Stimulated activated CD8-positive, alpha-beta memory T cell treated with anti-CD3 and anti-CD28 coated beads, Interleukin-7, amount 100 ng/mL, for 1 hour (primary cell): ENCODE measurements at places on chromosomes 7 and 10.

DNA sequence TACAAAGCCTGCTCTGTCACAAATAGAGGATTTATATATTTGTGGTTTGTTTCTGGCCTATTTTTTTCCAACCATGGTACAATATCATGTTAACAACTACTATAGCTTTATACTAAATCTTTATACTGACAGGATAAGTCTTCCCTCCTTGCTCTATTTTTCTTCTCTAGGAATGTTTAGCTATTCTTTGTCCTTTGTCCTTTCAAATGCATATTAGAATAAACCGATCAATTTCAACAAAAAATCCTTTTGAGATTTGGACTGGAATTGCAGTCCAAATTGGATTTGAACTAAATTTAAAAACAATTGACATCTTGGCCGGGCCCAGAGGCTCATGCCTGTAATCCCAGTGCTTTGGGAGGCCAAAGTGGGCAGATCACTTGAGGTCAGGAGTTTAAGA lies 39.2 kb upstream of the CTTNBP2 start:
- no peak for DNase-seq

DNA sequence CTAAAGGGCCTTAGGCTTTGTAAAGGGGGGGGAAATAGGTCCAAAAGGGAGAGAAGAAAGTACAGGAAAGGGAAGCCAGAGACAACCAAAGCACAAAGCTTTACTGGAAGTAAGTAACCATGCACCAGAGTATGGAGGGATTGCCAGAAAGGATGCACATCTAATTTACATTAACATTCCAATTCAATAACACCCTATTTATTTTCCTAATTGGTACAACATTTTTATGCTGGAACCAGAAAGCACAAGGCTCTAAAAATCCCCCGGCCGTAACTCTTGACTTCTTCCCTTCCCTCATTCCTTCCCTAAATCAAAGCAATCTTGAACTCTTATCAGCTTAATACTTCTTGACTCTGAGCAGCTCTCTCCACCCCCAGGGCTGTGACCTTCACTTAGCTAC lies 400.0 kb upstream of the CELF2 start:
- no peak for DNase-seq

- no peak for DNase-seq
Measured at GRCh38 chr7:151346470-151346769, 4.8 kb downstream of the NUB1 start.

GRCh38 chr7:84264396-84264795 lies 69.8 kb upstream of the SEMA3A start:
- no peak for DNase-seq

- no peak for DNase-seq
Measured at GRCh38 chr7:127910670-127911069, 120.6 kb downstream of the LRRC4 start.

DNA sequence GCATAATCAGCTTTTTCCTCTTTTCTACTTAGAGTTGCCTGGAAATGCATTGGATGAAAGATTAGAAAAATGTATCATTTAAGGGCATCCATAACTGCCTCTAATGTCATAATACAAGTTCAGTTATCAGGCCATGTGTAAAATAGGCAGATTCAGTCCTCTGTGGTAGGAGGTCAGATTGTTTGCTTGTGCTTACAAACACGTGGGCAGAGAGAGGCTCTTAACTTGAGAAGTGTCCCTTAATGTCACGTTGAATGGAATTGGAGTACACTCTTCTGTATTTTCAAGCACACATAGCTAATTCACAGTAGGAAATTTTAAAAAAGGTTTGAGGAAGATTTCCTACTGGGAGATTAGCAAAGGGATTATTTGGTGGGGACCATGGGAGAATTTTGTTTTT lies 359.8 kb upstream of the MTPN start:
- DNase-seq, result no peak

DNA sequence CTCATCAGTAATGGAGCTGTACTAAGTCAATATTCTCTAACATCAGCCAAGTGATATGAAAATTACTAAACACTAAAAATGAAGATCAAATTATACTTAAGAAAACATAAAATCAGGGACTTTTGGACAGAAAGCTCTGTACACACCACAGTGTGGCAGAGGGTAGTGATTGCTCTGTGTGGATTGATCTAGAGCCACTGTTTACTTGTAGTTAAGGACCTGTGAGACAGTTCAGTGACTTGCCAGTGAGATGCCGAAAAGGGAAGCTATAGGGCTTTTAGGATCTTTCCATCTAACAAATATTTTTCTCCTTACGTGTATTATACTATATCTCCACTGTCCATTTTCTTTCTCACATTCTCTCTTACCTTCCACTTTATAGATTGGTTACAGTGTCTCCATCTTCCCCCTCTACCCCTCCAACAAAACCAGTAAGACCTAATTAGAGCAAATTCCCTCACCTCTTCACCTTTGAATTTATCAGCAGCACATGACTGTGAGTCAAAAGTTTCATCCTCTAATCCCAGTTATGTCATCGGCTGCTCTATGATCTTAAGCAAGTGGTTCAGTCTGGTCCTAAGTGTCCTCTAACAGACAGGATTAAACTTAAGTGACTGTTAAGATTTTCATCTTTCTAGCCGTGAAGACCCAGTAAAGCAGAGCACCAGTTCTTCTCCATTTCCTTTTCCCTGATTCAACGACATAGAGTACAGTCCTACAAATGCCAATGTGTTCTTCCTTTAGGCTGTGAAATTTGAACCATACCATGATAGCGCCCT lies 6.9 kb downstream of the PIK3CG start:
- no peak for DNase-seq

DNA sequence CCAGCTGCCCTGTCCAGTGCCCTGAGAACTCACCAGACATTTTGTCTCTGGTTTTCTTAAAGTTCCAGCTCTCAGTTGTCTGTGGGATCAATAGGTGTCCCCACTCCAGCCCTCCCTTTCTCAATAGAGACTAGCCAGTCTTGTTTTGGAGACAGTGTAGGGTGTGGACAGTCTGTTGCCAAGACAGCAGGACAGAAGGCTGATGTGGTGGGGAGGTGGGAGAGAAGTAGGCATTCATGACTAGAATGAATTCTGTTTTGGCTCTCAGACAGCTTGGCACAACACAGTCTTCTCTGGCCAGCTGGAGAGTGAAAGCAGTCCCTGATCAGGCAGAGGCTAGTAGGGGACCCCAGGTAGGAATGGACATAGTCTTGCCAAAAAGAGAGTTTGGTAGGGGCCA lies 467.0 kb upstream of the PODXL start:
- DNase-seq, result no peak

DNA sequence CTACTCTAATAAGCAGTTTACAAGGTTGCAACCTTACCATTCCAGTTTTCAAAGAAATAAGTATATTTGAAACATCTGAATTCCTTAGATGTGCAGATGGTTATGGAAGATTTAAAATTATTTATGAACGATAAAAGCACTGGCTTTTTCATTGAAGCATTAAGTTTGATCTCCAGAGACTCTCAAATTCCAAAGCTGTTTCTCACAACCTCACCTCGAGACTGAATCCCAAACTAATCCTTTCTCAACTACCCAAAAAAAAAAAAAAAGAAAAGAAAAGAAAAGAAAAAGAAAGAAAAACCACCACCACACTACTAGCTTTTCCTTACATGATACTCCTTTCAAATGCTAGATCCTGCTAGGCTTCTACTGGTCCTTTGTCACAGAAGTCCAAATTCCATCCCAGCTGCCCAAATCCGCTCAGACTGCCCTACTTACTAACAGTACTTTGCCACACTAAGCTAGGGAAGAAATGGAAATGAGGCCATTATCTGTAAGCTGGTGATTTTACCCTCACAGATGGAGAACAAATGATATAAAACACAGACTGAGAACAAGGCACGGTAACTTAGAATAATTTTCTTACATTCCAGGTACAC lies 100.6 kb upstream of the CDK1 start:
- no peak for DNase-seq

GRCh38 chr10:70500812-70501301 lies 22.3 kb downstream of the PALD1 start:
- no peak for DNase-seq

DNA sequence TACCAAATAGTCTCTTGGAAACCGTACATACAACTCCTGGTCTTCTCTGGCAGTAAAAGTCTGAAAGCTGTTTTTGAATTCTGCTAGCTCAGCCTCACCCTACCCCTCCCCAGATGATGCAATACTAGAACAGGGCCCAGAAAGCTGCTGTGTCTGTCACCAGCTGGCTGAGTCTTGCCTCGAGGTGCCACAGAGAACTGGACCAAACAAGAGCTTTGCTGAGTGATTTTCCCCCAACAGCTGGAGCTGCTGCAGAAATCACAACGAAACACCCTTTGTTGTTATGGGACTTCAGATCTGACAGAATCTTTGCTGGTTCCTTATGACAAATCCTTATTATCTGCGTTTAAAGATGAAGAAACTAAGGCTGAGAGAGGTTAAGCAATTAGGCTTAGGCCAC lies 134.1 kb downstream of the SPAG6 start:
- no peak for DNase-seq

DNA sequence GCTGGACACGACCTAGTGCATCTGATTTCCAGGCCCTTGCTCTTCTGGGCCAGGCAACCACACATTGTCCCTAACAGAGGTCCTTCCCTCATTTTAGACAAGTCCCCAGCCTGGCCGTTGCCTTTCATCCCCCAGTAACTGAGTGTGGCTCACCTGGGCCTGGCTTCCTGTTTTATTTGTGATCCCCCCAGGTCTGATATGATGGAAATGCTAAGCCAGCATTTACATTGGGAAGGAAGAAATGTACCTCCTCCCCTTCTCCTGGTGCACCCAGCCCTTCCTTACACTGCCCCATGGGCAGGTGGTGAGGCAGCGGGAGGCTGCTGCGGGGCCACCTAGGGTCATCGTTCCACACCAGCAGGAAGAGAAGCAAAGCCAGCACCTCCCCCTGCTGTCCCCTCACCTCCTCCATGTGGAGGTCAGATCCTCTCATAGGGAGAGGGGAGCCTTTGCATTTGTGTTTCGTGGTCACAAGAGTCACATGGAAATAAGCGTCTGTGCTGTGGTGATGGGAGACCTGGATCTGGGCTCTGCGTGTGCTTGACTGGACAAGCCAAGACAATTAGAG lies 108.8 kb downstream of the GLRX3 start:
- no peak for DNase-seq

GRCh38 chr10:59387951-59388670 lies 25.8 kb upstream of the FAM13C start:
- DNase-seq, result no peak
